Placental pericyte (primary cell): ENCODE measurements at places on chromosomes 4 and X. TPM values are rescaled to one million over a fixed set of nuclear protein-coding genes. Genes with fewer than 3 reads are reported as not detected.

The MAGEA11 gene
- total RNA-seq: not detected in 2 replicates

The ANXA5 gene
- total RNA-seq: 697 and 734 TPM in 2 replicates

The HELT gene
- total RNA-seq: not detected in 2 replicates

The TMPRSS11F gene
- total RNA-seq: not detected in 2 replicates

The RASGEF1B gene
- not detected in 2 replicates for total RNA-seq

The ART3 gene
- not detected in 2 replicates for total RNA-seq

The GPR50 gene
- total RNA-seq: not detected in 2 replicates

The CASP3 gene
- 37.2 and 52.5 TPM in 2 replicates for total RNA-seq

The COX18 gene
- 13.6 and 43.2 TPM in 2 replicates for total RNA-seq

The GPRASP2 gene
- 5.9 and 10.7 TPM in 2 replicates for total RNA-seq

The CYLC1 gene
- total RNA-seq: not detected in 2 replicates

The DCAF8L2 gene
- total RNA-seq: not detected in 2 replicates

The XAGE3 gene
- not detected in 2 replicates for total RNA-seq

The AKAP14 gene
- total RNA-seq: not detected in 2 replicates

The SYN1 gene
- total RNA-seq: 0.43 and 1.1 TPM in 2 replicates

The APLN gene
- under 0.01 and 0.43 TPM in 2 replicates for total RNA-seq

The CCDC149 gene
- total RNA-seq: 7.3 and 15.1 TPM in 2 replicates

The SOX3 gene
- total RNA-seq: not detected in 2 replicates

The NEXMIF gene
- total RNA-seq: not detected in 2 replicates

The SLC26A1 gene
- 0.14 and 0.22 TPM in 2 replicates for total RNA-seq

The GAGE12G gene
- not detected in 2 replicates for total RNA-seq

The FAM9B gene
- total RNA-seq: not detected in 2 replicates

The NMU gene
- total RNA-seq: not detected in 2 replicates

The UGT2B28 gene
- not detected in 2 replicates for total RNA-seq

The MTNR1A gene
- 0.14 TPM in 1 of 2 replicates, not detected in the other for total RNA-seq

The DDX60 gene
- 14.2 and 19.3 TPM in 2 replicates for total RNA-seq

The RAB33A gene
- 0.72 and 3.3 TPM in 2 replicates for total RNA-seq

The NCAPG gene
- 2.2 and 62.7 TPM in 2 replicates for total RNA-seq

The FGFBP1 gene
- not detected in 2 replicates for total RNA-seq

The KCNE5 gene
- total RNA-seq: 0.22 and 1.3 TPM in 2 replicates

The NOA1 gene
- total RNA-seq: 20.5 and 27.6 TPM in 2 replicates

The PAGE2 gene
- total RNA-seq: not detected in 2 replicates

The STARD8 gene
- total RNA-seq: 0.22 and 0.86 TPM in 2 replicates

The KDR gene
- 4.0 and 5.7 TPM in 2 replicates for total RNA-seq

The TEX13B gene
- not detected in 2 replicates for total RNA-seq

The MID1IP1 gene
- 72.2 and 83.4 TPM in 2 replicates for total RNA-seq

The PPARGC1A gene
- total RNA-seq: under 0.01 and 2.9 TPM in 2 replicates

The BRS3 gene
- total RNA-seq: not detected in 2 replicates

The H2BW2 gene
- not detected in 2 replicates for total RNA-seq

The SYP gene
- under 0.01 and 0.29 TPM in 2 replicates for total RNA-seq

The CORIN gene
- under 0.01 and 1.1 TPM in 2 replicates for total RNA-seq

The TMEM150C gene
- 0.14 TPM in 1 of 2 replicates, not detected in the other for total RNA-seq

The C1QTNF7 gene
- 0.22 and 0.72 TPM in 2 replicates for total RNA-seq

The RBM3 gene
- total RNA-seq: 367 and 438 TPM in 2 replicates

The PRIMPOL gene
- total RNA-seq: 6.8 and 16.8 TPM in 2 replicates

The DNAAF6 gene
- not detected in 2 replicates for total RNA-seq

The TRO gene
- total RNA-seq: 1.1 and 5.6 TPM in 2 replicates

The FBXO8 gene
- 31.4 and 40.9 TPM in 2 replicates for total RNA-seq

The NOX1 gene
- 0.22 TPM in 1 of 2 replicates, not detected in the other for total RNA-seq

The LANCL3 gene
- 0.29 TPM in 1 of 2 replicates, not detected in the other for total RNA-seq

The BMPR1B gene
- total RNA-seq: under 0.01 and 0.72 TPM in 2 replicates

The DGAT2L6 gene
- total RNA-seq: not detected in 2 replicates

The CDKL2 gene
- 0.29 and 0.88 TPM in 2 replicates for total RNA-seq

The GJB1 gene
- total RNA-seq: not detected in 2 replicates

The GPR34 gene
- total RNA-seq: 0.14 TPM in 1 of 2 replicates, not detected in the other

The LEF1 gene
- 0.44 and 5.6 TPM in 2 replicates for total RNA-seq

The SASH3 gene
- not detected in 2 replicates for total RNA-seq

The STBD1 gene
- total RNA-seq: 2.6 and 4.0 TPM in 2 replicates

The TMEM255A gene
- not detected in 2 replicates for total RNA-seq

The TLR10 gene
- 0.14 TPM in 1 of 2 replicates, not detected in the other for total RNA-seq
